Stimulated activated CD4-positive, alpha-beta T cell treated with anti-CD3 and anti-CD28 coated beads, Interleukin-12 subunit alpha, Interleukin-12 subunit beta, amount 100 ng/mL, for 4 hours (primary cell): ENCODE measurements at places on chromosomes 1 and 21.

DNA sequence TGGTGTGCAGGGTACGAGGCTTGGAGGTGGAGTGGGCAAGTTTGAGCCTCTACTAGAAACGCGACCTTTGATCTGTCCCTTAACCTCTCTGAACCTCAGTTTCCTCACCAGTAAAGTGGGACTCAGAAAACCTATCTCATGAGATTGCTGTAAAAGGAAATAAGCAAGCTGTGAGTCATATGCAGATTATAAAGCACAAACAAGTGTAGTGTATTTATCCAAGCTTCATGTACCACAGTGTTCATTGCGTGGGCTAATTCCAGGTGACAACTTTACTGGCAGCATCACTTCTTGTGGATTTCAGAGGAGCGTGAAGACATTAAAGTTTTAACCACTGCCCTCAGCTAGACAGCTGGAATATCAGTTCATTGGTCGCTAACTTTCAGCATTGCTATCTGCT lies 44.4 kb downstream of the ZNF697 start:
- DNase-seq, result no peak

GRCh38 chr1:156064615-156065014 lies 3.7 kb downstream of the RAB25 start:
- no peak for DNase-seq

DNA sequence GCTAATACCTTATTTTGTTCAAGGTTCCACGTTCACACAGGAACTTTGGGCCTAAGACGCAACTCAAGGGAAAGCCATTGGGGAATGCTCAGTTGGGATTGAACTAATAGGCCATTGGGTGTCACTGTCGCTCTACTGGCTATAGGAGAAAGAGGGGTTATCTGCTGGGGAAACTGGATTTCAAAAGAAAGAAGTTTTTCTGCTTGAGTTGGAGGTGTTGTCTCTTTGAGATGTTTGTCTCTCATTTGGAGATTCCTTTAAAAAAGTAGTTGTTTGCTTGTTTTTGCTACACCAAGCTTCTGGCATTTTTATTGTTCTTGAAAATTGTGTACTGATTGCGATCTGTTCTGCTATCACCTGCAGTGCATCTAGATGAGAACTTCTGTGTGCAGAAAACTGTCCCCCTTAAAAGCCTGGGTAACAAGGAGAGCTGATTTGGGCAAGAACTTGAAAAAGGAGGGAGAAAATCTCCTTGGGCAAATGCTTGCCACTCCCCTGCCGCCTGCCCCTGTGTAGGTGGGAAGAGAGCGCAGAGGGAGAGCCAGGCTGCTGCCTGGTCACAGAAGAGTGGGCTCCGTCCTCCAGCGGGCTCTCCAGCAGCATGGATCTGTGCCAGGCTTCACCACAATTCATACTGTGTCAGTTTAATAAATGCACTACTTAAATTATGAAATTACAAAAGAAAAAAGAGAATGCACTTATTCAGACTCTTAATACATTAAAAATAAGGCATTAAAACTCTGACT lies 39.9 kb downstream of the PEX14 start:
- DNase-seq, result no peak

GRCh38 chr1:99268021-99268420 lies 3.7 kb downstream of the PLPPR4 start:
- no peak for DNase-seq

GRCh38 chr1:86322241-86322640 lies 73.9 kb downstream of the ODF2L start:
- no peak for DNase-seq

DNA sequence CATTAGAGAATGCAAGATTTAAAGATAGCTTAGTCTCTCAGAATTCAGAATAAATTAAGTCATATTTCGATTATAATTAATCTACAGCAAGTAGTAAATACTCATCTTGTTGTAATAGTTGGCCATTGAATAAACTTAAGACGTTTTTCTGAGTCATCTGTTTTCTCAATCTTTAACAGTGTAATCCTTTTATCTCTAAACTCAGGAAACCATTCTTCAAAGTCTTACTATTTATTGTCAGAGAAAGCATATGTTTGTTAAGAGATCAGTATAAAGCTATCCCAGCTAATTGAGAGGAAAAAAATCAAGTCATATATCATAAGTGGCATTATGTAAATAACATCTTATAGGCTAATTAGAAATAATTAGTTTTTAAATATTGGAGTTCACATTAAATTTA lies 201.2 kb upstream of the ADAMTS5 start:
- DNase-seq, result no peak

GRCh38 chr1:156492591-156493080 lies 7.9 kb downstream of the MEF2D start:
- DNase-seq, result no peak

- no peak for DNase-seq
These were observed 117.6 kb downstream of the UBE2U start for GRCh38 chr1:64320922-64321614.

- DNase-seq, result no peak
These were observed 737 bp downstream of the HES4 start for GRCh38 chr1:998995-999724.

- DNase-seq, result no peak
These were observed 96.0 kb upstream of the ERRFI1 start for GRCh38 chr1:8122160-8122476.

- no peak for DNase-seq
These were observed 34.7 kb upstream of the EXOSC10 start for GRCh38 chr1:11134251-11134897.

GRCh38 chr21:42235593-42235992 lies 16.7 kb downstream of the ABCG1 start:
- no peak for DNase-seq

DNA sequence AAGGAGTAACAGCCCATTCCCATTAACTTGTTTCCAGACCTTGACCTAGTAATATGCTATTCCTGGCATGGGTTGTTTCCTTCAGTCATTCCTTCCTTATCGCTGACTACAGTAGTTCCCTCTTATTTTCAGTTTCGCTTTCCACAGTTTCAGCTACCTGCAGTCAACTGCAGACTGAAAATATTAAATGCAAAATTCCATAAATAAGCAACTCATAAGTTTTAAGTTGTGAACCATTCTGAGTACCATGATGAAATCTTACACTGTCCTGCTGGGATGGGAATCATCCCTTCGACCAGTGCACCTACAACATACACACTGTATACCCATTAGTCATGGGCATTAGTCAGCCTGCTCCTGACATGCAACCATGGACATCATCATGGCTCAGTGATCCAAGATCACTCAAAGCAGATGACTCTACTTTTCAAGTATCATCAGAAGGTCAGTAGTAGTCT lies 66.7 kb downstream of the CCDC30 start:
- DNase-seq, result no peak

DNA sequence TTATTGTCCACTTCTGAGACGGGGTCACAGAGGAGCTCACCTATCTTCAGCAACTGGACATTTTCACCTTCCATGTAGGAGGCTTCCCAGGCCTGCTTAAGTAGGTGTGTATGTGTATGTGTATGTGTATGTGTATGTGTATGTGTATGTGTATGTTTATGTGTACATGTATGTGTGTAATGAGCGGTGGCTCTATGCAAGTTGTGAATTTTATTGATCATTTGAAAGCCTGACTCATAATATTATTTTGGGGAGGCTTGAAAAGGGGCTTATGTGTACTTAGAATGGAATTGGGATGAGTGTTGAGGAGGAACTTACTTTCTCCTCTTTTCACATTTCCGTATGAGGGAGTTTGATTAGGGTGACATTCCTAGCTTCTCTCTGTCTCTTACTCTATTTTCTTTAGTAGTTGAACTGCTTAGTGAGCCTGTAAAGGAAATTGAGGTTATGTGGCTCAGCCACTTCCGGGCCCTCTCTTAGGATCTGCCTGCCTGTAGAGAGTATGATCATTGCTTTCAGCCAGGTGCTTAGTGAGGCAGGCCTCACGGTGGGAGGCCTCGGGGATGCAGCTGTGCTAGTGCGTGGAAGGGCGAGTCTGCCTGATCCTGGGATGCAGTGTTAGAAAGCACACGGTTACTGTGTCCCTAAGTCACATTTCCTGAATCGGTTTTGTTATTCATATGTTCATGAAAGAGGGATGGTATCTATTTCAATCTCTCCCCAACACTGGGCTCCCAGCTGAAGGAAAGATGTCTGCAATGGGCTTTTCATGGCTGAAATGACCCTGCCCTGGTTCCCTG lies 61.0 kb downstream of the IER5 start:
- DNase-seq, result peak; percentile 46

- no peak for DNase-seq
These were observed 114.2 kb downstream of the SLC16A1 start for GRCh38 chr1:112841825-112842224.

- no peak for DNase-seq
These were observed 54.2 kb downstream of the NMNAT2 start for GRCh38 chr1:183363972-183364371.

DNA sequence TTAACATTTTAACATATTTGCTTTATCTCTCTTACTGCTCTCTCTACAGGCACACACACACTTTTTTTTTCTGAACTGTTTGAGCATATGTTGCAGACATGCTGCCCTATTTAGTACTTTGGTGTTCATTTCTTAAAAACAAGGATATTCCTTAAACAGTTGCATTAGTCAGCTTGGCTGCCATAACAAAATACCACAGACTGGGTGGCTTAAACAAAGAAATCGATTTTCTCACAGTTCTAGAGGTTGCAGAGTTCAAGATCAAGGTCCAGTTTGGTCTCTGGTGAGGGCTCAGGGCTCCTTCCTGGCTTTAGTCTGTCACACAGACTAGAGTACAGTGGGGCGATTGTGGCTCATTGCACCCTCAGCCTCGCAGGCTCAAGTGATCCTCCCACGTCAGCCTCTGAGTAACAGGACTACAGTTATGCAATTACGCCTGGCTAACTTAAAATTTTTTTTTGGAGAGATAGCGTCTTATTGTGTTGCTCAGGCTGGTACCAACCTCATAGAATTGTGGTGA lies 46.7 kb downstream of the RPRD2 start:
- DNase-seq, result no peak

DNA sequence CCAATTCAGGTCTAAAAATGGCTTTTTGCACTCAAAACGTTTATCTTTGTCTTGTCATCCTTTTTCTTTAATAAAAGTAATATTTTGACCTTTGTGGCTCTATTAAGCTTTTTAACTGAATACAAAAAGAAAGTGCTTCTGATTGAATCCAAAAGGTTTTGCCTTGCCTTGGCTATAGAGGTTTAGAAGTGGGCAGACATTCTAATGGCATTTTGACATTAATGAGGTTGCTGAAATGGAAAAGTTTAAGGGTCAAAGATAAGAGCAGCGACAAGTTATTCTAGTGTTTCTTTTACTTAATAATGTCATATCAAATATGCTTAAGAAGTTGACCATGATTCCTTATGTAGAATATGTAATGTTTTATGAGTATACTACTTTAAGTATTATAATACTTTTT lies 120.2 kb downstream of the ADGRL2 start:
- DNase-seq, result no peak

- no peak for DNase-seq
These were observed 98.1 kb upstream of the ZNF678 start for GRCh38 chr1:227465256-227465655.

GRCh38 chr1:110453829-110454228 lies 2.9 kb downstream of the PROK1 start:
- DNase-seq, result no peak

GRCh38 chr1:110829955-110830553 lies 42.9 kb upstream of the CD53 start:
- DNase-seq, result no peak

DNA sequence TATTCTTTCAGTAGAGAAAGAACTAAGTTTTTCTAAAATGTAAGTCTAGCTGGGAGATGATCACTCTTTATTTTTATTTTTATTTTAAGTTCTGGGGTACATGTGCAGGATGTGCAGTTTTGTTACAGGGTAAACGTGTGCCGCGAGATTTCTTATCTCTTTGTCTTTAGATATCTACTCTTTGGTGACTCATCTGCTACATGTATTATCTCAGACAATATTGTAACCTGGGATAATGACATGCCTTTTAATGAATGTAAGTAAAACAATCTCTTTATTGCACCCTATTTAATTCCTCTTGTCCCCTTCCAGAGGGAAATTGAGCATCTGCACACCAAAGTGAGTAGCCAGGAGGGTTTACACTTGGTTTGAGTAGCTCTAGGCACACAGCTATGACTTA lies 9.4 kb downstream of the CR2 start:
- DNase-seq, result no peak

GRCh38 chr1:162328512-162328911 lies 48.1 kb downstream of the SPATA46 start:
- DNase-seq, result no peak

DNA sequence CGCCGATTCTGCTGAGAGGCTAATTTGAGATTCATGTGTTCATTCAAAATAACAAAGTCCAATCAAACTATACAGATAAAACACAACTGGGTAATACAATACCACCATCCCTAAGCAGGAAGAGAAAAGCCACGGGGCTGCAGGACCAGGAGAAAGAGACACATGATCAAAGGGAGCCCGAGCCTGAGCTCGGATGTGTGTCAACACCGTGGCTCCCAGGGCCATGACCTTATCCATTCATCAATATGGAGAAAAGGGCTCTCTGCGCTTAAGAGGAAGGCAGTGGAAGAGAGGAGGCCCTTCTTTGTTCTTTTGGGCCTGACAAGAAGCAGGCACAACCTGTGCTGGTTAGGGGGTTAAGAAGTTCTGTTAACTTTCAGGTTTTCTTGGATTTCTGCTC lies 56.7 kb downstream of the HUNK start:
- no peak for DNase-seq

DNA sequence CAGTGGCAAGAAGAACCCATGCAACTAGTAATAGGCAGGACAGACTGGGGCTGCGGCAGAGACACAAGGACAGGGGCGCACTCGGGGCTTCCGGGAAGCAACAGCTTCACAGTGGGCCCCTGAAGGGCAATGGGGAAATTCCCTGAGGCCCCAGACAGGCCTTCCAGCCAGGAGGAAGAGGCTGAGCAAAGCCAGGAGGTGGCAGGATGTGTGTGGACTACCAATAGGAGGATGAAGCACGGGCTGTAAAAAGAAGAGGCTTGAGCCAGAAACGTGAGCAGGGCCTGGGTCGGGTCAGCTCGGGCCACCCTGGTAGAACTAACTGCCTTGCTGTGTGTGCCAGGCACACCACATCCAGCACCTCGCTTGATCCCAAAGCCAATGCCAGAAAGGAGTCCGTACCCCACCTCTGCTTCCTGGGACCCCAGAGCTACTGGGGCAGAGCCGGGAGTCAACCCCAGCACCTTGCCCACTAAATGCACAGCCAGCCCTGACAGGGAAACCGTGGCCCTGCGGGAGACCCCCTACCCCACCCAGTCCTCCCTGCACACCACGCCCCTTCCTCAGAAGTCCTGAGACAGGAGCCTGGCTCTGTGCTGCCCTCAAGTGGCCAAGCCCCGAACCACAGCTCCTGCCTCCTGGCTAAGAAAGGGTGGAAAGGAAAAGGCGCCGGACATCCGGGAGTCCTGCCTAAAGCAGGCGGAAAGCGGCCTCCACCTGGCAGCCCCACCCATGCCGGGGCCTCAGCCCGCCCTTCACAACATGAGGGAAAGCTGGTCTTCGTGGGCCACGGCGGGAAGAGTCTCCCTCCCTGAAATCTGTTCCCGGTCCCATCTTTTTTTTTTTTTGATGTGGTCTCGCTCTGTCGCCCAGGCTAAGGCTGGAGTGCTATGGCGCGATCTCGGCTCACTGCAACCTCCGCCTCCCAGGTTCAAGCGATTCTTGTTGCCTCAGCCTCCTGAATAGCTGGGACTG lies 33.7 kb downstream of the TTC39A start:
- DNase-seq, result peak; percentile 73

GRCh38 chr1:234915924-234916675 lies 212.5 kb downstream of the TOMM20 start:
- DNase-seq, result no peak
